ENCODE measurements at places on chromosomes 4 and X.
A peak's percentile ranks its signal among the peaks of the same experiment; 100 is the strongest.

GRCh38 chrX:20265221-20265725 is 1.4 kb downstream of the RPS6KA3 start:
- peak; percentile 58 for DNase-seq

GRCh38 chr4:188201851-188202250 is 62.6 kb downstream of the TRIML1 start:
- DNase-seq, result no peak

- DNase-seq, result no peak
Measured at GRCh38 chrX:151703487-151703886, 8.2 kb downstream of the PRRG3 start.

GRCh38 chrX:138765051-138765450 is 53.5 kb upstream of the FGF13 start:
- DNase-seq, result no peak

GRCh38 chr4:125042041-125042440 is 272.7 kb upstream of the FAT4 start:
- no peak for DNase-seq

- no peak for DNase-seq
Measured at GRCh38 chrX:48522291-48522690, 683 bp downstream of the EBP start.

DNA sequence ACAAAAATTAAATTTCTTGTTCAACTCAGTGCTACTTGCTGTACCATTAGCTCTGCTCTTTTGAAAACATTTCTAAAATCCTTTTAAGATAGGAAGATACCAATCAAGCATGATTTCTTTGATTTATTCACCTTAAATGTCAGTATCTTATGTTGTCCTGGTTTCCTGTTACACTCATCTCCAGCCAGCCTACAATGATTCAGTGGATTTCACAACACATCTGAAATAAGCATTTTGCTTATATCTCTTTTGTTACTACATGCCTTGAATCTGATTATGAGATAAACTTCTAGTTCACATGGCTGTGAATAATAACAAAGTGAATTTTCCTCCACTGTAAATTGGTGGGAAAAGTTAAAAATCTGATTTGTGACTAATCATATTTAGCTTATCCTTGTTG is 112.5 kb upstream of the BMP3 start:
- DNase-seq, result no peak

- DNase-seq, result no peak
Measured at GRCh38 chrX:131614241-131614640, 70.4 kb downstream of the OR13H1 start.

DNA sequence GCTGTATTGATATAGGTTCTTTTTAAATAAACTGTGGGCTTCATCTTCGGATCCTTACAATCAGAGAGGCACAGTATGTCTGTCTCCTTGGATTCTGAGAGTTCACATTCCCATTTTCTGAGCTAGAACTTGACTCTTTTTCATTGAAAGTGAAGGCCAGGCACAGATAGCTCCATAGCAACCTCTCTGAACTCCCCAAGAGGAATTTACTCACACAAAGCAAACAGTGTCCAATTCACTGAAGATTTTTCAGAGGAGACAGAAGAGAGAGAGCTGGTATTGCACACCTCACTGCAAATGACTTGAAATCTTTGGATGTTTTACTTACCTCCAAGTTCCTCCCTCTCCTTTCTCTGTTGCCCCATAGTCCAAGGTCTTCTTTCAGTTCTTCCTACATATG is 130.9 kb upstream of the CASK start:
- DNase-seq, result no peak

- DNase-seq, result no peak
Measured at GRCh38 chrX:96436105-96436504, 248.5 kb upstream of the DIAPH2 start.

DNA sequence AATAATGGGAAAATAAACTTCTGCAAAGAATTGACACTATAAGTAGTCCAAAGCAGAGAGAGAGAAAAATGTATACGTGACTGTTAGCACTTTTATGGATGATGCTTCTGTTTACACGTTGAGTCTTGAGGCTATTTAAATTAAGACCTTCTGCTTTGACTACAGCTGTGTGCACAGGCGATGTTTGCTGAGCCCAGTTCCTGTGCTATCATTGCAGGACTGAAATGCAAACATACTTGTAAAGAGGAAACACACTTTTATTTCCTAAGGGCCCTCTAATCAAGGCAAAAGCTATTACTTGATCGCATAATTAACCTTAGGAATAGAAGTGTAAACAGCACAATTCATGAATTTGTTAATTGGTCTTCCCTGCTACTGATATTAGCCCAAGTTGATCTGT is 226.9 kb downstream of the FBXW7 start:
- DNase-seq, result no peak

GRCh38 chr4:75490155-75490554 is 24.0 kb downstream of the RCHY1 start:
- no peak for DNase-seq

DNA sequence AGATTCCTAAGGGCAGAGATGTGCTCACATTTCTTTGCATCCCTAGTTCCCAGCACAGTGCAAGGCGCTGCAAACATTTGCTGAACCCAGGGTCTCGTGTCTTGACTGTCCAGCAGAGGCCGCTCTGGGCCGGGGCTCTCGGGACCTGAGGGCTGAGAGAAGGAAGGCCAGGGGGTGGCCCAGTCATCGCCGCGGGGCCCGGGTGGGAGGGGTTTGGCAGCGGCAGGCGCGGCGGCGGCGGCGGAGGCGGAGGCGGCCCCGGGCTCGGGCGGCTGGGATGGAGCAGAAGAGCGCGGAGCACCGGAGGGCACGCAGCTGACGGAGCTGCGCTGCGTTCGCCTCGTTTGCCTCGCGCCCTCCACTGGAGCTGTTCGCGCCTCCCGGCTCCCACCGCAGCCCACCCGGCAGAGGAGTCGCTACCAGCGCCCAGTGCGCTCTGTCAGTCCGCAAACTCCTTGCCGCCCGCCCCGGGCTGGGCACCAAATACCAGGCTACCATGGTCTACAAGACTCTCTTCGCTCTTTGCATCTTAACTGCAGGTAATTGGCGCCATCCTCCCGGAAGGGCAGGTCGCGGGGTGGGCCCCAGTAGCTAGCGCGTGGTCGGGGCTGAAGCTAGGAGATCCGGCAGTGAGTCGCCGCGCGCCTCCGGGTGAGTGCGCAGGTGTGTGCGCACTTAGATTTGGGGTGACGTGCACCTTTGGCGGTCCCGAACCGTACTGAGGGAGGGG is at the start of gene PARM1:
Gene PARM1 (plus strand): TSS at position 285 of the 730 bp plus-strand sequence. CDS start 212 bp downstream, at position 497.
- peak; percentile 12 for DNase-seq

DNA sequence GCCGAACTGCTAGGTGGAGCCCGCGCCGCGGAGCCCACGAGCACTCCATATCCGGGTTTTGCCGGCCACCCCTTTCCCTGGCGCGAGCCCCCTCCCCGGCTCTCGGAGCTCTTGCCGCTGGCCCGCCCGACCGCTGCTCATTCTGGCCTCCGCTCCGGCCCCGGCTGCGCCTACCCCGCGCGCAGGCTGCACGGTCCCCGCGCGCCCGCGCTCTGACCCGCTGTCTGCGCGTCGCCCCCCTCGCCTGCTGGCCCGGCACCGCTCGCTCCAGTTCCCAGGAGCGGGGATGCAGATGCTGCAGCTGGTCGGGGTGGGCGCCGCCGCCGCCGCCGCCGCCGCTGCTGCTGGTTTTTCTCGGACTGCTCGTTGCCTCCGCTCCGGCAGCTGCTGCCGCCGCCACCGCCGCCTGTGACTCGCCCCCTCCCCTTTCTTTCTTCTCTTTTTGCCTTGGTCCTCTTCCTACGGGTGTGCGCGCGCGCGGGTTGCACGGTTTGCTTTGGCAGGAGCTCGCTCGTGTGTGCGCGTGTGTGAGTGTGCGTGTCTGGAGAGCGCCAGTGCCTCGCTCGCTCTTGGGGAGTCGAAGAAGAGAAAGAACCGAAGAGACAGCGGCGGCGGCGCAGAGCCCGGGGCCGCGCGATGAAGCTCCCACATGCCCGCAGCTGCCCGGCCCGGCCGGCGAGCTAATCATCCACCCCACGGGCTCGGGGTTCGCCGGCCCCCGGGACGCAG is at the start of gene ADGRL3:
Gene ADGRL3 (plus strand): TSS at position 140 of the 729 bp plus-strand sequence.
- DNase-seq, result no peak

- DNase-seq, result no peak
Measured at GRCh38 chr4:22356987-22357596, 158.8 kb downstream of the ADGRA3 start.

DNA sequence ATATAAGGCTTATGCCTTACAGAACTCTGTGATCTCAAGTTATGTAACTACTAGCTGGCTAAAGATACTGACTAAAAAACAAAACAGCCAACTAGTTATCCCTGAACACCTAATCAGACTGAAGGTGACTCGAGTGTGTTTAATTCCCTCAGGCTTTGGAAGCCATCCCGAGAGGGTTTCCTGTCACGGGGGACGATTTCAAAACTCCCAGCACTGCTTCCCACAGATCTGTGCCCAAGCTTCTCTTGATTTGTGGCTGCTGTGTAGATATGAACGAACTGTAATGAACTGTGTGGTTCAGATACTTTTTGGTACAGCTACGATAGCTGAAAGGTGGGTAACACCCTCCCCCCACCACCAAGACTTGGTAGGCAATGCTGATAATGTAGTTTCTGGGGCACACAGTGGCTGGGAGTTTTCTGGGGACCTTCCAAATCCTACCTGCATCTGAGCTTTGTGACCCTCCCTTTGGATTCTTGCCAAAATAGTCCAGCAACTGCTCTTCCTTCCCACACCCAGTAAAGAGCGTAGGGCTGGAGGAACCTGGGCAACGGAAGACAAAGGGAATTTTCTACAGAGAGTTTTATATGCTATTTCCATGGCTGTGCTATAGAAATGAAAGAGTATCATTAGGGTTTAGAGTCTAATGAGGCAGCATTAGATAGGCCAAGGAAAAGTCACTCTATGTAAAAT is 148.8 kb downstream of the MGST2 start:
- no peak for DNase-seq

GRCh38 chr4:137892134-137892533 is 350.0 kb downstream of the SLC7A11 start:
- DNase-seq, result no peak

DNA sequence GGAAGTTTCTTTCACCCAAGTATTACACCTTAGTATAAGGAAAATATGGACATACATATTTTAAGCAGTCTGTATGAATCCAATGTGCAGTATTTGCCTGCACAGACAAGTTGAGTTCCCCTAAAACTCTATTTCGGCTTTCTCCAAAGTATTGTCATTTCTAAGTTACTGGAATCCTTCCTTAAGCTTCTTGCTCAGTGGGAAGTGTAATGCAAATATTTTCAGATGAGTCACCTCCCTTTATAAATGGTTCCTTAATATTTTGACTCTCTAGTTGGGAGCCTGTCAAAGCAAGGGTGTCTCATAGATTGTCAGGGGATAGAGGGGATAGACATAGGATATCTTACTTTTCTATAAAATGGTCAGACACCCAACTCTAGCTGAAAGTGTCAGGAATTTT is 178.6 kb downstream of the NAA11 start:
- DNase-seq, result no peak

- no peak for DNase-seq
Measured at GRCh38 chrX:13029637-13029886, 14.9 kb downstream of the FAM9C start.

DNA sequence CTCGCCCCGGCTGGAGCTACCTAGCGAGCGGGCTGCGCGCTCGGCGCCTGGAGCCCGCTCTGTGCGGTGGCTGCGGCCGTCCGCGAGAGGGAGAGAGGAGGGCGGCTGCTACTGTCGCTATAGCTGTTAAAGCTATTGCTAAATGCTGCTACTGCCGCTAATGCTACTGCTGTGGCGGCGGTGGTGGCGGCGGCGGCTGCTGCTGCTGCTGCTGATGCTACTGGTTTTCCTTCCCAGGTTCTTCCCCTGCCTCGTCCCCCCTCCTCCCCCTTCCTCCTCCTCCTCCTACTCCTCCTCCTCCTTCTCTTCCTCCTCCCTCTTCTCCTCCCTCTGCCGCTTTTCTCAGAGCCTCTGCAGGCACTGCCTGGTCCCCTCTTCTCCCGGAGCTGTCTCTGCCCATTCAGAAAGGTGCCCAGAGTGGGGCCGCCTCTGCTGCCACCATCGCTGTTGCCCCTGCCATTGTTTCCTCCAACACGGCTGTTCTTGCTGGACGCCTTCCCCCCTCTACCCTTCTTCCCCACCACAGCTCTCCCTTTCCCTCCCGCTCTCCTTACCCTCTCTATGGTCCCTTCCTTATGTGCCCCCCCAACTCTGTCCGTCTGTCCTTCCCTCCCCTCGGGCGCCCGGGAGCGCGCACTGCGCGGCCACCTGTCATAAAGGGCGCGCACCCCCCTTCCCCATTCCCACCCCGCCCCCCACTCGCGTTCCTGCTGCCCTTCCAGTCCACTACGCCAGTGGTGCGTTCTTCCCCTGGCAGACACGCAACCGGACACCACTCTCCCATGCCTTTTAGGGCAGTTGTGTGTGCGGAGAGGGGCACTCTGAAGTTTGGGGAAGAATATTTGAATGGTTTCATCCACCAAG is at the start of gene NEXMIF:
Gene NEXMIF (minus strand): TSS at position 228 of the 864 bp plus-strand sequence.
- peak; percentile 23 for DNase-seq

DNA sequence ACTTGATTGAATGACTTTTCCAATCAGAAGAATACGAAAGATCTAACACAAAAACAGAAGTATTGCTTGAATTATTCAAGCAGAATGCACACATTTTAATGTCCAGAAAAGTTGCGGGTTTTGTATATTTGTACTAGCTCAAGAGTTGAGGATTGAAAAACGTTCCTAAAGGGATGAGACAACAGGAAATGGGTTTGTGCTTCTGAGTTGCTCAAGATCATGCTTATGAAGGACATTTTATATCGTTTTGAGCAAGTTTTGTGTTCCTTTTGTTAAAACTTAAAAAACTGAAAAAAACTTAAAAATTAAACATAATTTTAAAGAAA is 353 bp upstream of the SMIM10 start:
- DNase-seq, result no peak

DNA sequence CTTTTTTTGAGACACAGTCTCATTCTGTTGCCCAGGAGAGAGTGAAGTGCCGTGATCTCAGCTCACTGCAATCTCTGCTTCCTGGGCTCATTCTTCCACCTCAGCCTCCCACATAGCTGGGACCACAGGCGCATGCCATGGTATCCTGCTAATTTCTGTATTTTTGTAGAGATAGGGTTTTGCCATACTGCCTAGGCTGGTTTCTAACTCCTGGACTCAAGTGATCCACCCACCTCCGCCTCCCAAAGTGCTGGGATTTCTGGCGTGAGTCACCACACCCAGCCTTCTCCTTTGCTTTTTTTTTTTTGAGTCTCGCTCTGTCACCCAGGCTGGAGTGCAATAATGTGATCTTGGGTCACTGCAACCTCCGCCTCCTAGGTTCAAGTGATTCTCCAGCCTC is 94.1 kb downstream of the PDS5A start:
- DNase-seq, result no peak

GRCh38 chr4:52983563-52984303 is 121.6 kb downstream of the RASL11B start:
- DNase-seq, result no peak

- DNase-seq, result no peak
Measured at GRCh38 chr4:113785781-113786180, 24.2 kb upstream of the CAMK2D start.

DNA sequence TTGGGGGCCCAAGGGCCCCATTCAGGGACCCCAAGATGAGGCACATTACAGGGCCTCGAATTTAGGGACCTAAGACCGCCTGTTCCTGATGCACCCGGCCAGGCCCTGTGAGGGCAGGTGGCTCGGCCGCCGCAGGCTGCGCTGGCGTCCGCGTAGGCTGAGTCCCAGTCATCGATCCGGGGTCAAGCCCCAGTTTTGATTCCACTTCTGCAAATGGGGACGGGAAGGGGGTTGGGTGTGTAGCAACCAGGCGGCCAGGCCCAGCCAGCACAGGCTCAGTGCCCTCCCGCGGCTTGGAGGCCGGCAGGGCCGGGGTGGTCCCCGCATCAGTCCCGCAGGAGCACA is 327 bp downstream of the PNPLA4 start:
- no peak for DNase-seq

All from CD4-positive, alpha-beta T cell treated with Interleukin-17A for 4 hours (primary cell).